ENCODE measurements at places on chromosomes 7 and 10.

GRCh38 chr10:12644380-12645144 lies 295.2 kb downstream of the CAMK1D start:
- DNase-seq = no peak
- no peaks in the 10 kb centered on the region for H3K4me1 ChIP-seq
- H3K36me3 ChIP-seq = no peaks in the 10 kb centered on the region
- H3K4me3 ChIP-seq = no peak overlapping the region

- H3K4me3 ChIP-seq = no peak overlapping the region
- H3K36me3 ChIP-seq = no peaks in the 10 kb centered on the region
- H3K4me1 ChIP-seq = no peaks in the 10 kb centered on the region
- H3K27me3 ChIP-seq = no peaks in the 10 kb centered on the region
- H3K27ac ChIP-seq = no peak overlapping the region
These were observed 85.4 kb downstream of the CFTR start for GRCh38 chr7:117565226-117565625.

GRCh38 chr7:139650429-139651100 lies 127.1 kb downstream of the CLEC2L start:
- no peak overlapping the region for H3K4me3 ChIP-seq
- no peaks in the 10 kb centered on the region for H3K36me3 ChIP-seq
- no peak for DNase-seq
- H3K27ac ChIP-seq = no peak overlapping the region
- no peaks in the 10 kb centered on the region for H3K27me3 ChIP-seq
- H3K4me1 ChIP-seq = peaks cover 12% of the 10 kb centered on the region

- H3K36me3 ChIP-seq = no peaks in the 10 kb centered on the region
- H3K4me3 ChIP-seq = no peak overlapping the region
- H3K27ac ChIP-seq = no peak overlapping the region
- peak; percentile 43 for DNase-seq
- no peaks in the 10 kb centered on the region for H3K4me1 ChIP-seq
These were observed 46.2 kb upstream of the GDF10 start for GRCh38 chr10:47253651-47254375.

DNA sequence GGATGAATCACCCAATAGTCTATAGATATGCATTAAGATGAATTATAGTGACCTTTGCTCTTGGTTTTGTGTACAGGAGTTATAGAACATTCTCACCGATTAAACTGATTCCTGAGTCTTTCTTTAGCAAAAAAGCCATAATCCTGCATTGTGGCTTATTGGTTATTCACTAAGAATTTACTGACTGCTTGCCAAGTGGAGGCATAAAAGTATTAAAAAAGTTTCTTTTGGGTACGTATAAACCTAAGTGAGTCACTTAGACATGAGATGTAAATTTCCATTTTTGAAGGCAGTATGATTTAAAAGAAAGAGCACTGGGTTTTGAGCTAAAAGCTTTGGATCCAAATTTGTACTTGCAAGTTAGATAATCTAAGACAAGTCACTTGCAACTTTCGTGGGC lies 100.7 kb downstream of the CDK6 start:
- no peaks in the 10 kb centered on the region for H3K27me3 ChIP-seq
- no peak overlapping the region for H3K4me3 ChIP-seq
- no peak overlapping the region for H3K27ac ChIP-seq
- H3K36me3 ChIP-seq = no peaks in the 10 kb centered on the region

DNA sequence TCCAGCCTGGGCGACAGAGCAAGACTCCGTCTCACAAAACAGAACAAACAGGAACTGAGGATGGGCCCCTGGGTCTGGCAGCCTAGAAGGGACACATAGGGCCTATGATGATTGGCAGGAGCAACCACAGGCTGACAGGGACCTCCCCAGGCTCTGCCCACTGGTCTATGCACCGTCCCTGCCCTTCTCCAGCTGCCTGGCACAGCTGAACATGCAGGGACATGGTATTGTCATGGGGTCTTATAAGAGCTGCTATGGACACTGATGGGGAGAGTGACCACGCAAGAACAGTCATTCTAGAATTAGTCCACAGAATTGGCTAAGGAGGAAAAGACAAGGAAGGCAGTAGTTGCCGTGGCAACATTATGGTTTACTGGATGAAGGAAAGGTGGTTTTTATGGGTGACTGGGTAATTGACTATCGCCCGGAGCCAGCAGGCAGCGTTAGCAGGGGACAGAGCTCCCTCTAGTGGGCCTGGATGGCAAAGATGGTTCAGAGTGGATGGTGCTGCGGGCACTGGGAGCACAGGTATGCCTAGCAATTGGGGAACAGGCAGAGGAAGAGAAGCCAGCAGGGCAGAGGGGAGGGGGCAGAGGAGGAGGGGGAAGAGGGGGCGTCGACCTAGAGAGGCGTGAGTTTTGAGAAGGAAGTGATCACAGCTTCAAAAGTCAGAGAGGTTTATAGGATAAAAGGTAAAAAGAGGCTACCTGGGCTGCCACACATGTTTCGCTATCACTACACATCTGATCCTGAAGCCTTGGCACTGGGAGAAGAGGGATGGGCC lies 7.8 kb upstream of the TRIM56 start:
- no peak overlapping the region for H3K27ac ChIP-seq
- peak; percentile 89 for DNase-seq
- H3K4me1 ChIP-seq = no peaks in the 10 kb centered on the region
- H3K27me3 ChIP-seq = no peaks in the 10 kb centered on the region
- no peak overlapping the region for H3K4me3 ChIP-seq

- H3K27me3 ChIP-seq = no peaks in the 10 kb centered on the region
- H3K4me3 ChIP-seq = no peak overlapping the region
- no peaks in the 10 kb centered on the region for H3K36me3 ChIP-seq
- peaks cover 7% of the 10 kb centered on the region for H3K4me1 ChIP-seq
- DNase-seq = no peak
- no peak overlapping the region for H3K27ac ChIP-seq
These were observed 759.3 kb downstream of the LRMDA start for GRCh38 chr10:76190634-76191270.

- no peak for DNase-seq
- no peaks in the 10 kb centered on the region for H3K36me3 ChIP-seq
- no peak overlapping the region for H3K4me3 ChIP-seq
- no peaks in the 10 kb centered on the region for H3K27me3 ChIP-seq
These were observed 2.3 kb downstream of the AQP1 start for GRCh38 chr7:30913821-30914515.

- no peaks in the 10 kb centered on the region for H3K36me3 ChIP-seq
- no peaks in the 10 kb centered on the region for H3K4me1 ChIP-seq
- H3K27ac ChIP-seq = peak within 1 kb of the TSS; percentile 82
- H3K4me3 ChIP-seq = peak within 1 kb of the TSS; percentile 34
- peak; percentile 29 for DNase-seq
These were observed at the start of gene USP54 for GRCh38 chr10:73590881-73591799. Gene USP54 (minus strand): TSS chr10:73591342. CDS start chr10:73575658, 15,684 bp downstream.

DNA sequence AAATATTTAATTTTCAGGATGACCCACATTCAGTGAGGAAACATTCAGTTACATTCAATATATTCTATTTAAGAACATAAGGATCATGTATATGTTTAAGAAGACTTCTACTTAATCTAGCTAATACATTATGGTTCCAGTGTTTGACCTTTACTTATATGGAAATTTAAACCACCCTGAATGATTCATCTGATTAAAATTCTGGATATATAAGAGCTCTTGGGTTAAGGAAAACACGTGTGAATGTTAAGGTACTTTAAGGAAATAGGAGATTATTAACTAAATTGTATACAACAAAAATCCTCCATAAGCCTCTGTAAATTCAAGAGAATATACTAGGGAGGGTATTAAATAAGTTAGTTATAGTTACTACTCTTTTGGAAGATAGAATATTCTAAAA lies 40.9 kb downstream of the HDAC9 start:
- peaks cover 4% of the 10 kb centered on the region for H3K4me1 ChIP-seq
- no peak for DNase-seq
- H3K27ac ChIP-seq = no peak overlapping the region
- no peaks in the 10 kb centered on the region for H3K27me3 ChIP-seq
- H3K4me3 ChIP-seq = no peak overlapping the region

- no peak overlapping the region for H3K27ac ChIP-seq
- H3K4me1 ChIP-seq = peaks cover 18% of the 10 kb centered on the region
- no peaks in the 10 kb centered on the region for H3K27me3 ChIP-seq
- no peak for DNase-seq
These were observed 926 bp upstream of the C7orf33 start for GRCh38 chr7:148589640-148590039.

DNA sequence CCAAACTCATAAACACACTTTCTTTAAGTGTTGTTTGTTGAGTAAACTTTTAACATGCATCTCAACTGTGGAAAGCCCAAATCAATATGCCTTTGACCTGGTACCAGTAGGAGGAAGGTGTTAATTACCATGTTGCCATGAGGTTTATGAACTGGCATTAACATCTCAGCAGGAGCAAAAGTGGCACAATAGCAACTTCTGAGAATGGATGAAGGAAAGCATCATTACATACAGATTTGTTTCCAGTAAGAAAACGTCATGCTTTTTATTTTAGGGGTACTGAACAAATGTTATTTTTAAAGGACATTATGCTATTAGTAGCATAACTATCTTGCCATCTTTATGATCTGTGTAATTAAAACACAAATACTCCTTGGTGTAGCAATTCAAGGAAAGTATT lies 51.1 kb downstream of the ARMC3 start:
- H3K4me3 ChIP-seq = no peak overlapping the region
- H3K27ac ChIP-seq = no peak overlapping the region
- no peaks in the 10 kb centered on the region for H3K4me1 ChIP-seq
- no peaks in the 10 kb centered on the region for H3K36me3 ChIP-seq
- DNase-seq = no peak

DNA sequence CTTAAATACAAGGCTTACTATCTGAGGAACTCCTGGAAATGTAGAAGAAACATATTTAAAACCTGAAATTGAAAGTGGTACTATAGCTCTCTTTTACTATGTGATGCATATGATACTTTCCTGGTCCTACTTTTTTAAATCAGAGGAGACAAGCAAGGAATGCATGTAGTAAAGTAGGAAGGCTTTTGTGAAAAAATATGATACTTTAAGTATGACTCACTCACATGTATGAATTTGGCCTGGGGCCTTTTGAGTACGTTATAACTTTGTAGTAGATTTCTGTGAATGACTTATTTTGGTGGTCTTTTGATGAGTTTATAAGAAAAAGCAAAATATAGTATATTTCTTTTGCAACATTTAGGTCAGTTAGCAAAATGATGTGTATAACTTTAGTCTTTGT lies 53.8 kb downstream of the TAX1BP1 start:
- H3K27me3 ChIP-seq = no peaks in the 10 kb centered on the region
- DNase-seq = no peak
- no peak overlapping the region for H3K4me3 ChIP-seq
- H3K4me1 ChIP-seq = no peaks in the 10 kb centered on the region

- H3K36me3 ChIP-seq = no peaks in the 10 kb centered on the region
- peaks cover 17% of the 10 kb centered on the region for H3K4me1 ChIP-seq
- no peak for DNase-seq
- H3K27ac ChIP-seq = no peak overlapping the region
These were observed 16.3 kb downstream of the VOPP1 start for GRCh38 chr7:55556031-55556430.

Measured in H1 (cell line).